Retina (tissue), 1 donor: ENCODE measurements at places on chromosomes 16 and 17.

DNA sequence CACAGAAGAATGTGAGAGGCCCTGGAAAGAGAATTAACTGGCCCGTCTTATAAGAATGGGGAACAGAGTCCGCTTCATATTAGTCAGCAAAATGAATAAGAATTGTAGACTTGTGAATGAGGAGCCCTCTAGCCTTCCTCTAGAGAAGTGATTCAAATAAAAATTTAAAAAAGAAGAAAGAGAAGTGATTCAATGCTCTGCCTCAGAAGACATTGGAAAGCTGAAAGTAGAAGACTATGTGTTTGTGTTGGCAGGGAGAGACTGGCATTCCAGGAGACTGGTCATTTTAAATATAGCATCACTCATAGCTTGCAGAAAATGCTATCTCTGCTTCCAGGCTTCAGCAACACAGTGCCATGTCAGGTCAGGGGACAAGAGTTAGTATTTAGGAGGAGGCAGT is 190.6 kb upstream of the HS3ST3A1 start:
- no peak for DNase-seq

DNA sequence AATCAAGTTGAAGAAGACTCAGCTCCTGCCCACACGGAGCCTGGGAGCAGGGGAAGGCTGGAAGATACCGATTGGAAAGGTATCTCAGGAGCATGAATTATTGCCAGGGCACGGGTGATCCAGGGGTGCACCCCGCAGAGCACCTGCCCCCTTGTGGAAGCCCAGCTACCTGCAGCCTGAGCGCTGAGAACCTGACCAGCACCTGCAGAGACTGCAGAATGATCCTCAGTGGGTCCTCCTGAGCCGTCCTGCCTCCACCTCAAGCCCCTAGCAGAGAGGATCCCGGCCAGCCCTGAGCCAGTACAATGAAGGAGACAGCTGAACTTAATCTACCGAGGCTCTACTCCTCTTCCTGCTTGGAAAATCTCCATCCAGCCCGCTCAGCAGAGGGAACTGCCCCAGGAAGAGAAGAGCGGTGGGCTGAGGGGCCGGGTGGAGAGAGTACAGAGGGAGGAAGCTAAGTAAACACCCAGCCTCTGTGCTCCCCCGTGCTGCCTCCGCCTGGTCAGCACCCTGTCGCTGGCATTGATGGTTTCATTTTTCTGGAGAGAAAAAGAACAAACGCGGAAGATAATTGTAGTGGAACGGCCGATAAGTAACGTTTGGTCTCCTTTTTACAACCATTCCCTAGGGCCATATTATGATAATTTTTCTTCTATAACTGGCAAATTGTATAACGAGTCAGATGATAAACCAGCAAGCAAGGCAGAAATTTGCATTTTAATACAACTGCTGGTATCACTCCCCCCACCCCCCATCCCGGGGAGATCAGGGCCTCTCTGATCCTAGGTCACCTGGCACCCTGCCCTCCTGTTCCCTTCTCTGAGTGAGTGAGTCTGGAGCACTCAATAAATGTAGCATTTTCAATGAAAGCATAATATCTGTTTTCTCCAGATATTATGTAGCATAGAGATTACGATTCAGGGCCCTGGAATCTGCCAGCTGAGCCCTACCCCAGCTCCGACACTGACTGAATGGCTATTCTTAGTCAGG is 204.5 kb upstream of the RPL38 start:
- DNase-seq, result peak; percentile 53

GRCh38 chr17:17304521-17304985 is 1.4 kb downstream of the NT5M start:
- DNase-seq, result no peak

- no peak for DNase-seq
Measured at GRCh38 chr17:7911116-7911515, 5.0 kb downstream of the RNF227 start.

DNA sequence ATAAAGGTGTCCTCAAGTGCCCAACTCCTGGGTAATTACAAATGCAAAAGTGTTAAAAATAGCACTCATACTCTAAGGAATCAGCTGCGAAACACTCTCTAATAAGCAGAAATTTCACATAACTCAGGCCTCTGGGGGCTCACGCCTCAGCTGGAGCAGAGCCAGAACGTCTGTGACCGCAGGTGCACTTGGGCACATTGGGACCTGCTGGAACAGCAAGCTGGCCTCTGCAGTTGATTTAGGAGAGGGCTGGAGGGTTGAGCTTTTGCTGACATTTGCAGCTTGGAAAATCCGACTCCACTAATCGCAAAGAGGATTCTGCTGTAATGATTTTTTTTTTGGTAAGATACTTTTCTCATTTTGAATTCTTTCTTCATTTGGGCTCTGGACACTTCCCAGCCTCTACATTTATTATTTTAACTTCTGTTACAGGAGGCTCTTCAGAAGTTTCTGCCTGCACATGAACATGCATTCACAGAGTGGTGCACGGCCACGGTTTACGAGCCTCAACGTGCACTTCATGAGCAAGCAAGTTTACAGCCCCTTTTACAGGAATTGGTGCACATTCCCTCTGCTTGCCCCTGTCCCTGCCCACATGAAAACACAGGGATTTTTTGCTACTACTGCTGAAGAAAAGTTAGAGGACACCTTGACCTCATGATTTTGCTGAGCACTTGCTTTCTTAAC is 4.1 kb upstream of the SNTB2 start:
- no peak for DNase-seq

- DNase-seq, result no peak
Measured at GRCh38 chr17:60610473-60610872, 10.5 kb downstream of the PPM1D start.

DNA sequence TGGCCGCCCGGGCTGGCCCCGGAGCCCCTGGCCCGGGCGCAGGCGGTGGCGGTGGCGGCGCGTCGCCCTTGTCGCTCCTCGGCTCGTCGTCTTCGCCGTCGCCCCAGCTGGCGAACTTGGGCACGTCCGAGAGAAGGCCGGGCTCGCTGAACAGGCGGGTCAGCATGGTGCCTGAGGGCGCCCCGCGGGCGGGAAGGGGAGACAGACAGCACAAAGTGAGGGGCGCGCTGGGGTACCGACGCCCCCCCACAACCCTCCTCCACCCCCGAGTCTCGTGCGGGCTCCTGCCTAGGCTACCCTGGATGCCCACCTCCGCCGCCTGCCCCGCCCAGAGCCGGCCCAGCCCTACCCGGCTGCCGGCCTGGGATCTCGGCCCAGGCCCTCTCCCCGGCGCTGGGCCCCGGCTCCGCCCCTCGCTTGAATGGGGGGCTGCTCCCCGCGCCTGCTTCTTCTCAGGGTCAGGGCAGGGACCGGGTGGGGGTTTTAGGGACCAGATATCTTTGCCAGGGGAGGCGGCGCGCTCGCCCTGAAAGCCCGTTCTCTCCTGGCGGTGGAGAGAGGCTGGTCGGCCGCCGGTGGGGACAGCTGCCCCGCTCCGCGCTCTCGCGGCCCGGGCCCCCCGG is 1.2 kb downstream of the NEUROD2 start:
- DNase-seq, result no peak

GRCh38 chr17:59897090-59897489 is 4.2 kb downstream of the RPS6KB1 start:
- DNase-seq, result no peak

- DNase-seq, result no peak
Measured at GRCh38 chr17:70813355-70813930, 644.1 kb downstream of the KCNJ2 start.

GRCh38 chr16:58426966-58427365 is 34.7 kb downstream of the GINS3 start:
- no peak for DNase-seq

DNA sequence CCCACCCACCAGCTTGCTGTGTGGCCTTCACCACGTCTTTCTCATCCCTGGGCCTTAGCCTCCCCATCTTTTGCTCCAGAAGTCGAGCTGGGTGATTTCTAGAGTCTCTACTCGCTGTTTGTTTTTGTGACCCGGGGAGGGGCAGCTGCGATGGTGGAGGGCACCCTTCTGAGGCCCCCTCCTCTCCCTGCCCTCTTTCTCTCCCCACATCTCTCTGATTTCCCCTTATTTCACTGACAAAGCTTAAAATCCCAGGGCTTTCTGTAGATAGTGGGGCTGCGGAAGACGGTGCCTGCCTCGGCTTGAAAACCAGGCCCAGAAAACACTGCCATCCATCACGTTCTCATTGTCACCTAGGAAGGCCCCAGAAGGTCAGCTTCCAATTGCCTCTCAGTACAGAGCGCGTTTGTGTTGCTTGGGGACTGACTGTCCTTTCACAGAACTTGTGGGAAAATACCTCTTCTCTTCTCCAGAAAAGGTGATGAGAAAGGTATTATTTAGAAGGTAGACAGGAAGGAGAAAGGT is 95.1 kb downstream of the NTN1 start:
- DNase-seq, result no peak

DNA sequence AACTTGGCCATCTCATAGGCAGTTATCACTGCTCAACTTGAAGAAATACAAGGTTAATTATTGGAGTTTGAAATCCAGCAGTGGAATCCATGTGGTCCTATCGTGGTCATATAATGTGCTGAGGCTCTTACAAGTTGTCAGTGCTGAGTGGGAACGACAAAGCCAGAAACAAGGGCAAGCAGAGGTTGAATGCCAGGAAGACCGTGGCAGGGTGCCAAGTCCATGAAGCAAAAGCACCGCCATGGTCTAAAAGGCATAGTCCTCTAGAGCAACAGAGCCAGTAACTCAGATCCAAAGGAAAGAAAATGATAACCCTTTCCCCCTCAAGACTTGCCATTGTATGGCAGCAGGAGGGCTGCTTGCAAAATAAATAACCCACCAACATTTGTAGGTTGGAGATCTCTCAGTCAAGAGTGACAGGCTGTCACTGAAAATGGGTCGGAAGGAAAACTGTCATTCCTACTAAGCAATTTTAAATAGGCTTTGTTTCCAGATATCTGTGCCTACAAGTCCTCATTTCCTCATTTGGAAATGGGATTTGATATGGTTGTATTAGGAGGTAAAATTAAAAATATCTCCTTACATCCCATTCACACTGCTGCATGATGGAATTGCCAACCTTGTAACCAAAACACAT is 36.4 kb upstream of the HSBP1 start:
- DNase-seq, result no peak

- no peak for DNase-seq
Measured at GRCh38 chr16:63577891-63578290, 1541.7 kb upstream of the CDH8 start.

- DNase-seq, result no peak
Measured at GRCh38 chr16:66507731-66508239, 42.1 kb downstream of the TK2 start.

- no peak for DNase-seq
Measured at GRCh38 chr16:47725188-47725695, 264.1 kb downstream of the PHKB start.

DNA sequence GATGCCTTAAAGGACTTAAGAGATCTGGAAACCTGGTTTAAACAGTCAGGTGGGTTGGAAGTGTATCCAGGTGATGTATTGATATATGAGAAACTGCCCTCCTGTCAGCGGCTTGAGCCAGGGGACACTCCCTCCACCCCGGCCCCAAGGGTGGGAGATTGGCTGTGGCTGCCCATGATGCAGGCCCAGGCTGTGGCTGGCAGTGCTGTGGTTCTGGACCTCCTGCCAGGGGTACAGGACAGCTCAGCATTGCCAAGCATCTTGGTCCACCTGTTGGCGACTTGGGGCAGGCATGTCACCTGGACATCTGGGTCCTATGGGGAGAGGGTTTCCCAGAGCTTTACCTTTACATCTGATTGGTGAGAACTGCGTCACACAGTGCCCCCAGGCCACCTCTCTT is 201.0 kb downstream of the SPECC1 start:
- DNase-seq, result no peak

DNA sequence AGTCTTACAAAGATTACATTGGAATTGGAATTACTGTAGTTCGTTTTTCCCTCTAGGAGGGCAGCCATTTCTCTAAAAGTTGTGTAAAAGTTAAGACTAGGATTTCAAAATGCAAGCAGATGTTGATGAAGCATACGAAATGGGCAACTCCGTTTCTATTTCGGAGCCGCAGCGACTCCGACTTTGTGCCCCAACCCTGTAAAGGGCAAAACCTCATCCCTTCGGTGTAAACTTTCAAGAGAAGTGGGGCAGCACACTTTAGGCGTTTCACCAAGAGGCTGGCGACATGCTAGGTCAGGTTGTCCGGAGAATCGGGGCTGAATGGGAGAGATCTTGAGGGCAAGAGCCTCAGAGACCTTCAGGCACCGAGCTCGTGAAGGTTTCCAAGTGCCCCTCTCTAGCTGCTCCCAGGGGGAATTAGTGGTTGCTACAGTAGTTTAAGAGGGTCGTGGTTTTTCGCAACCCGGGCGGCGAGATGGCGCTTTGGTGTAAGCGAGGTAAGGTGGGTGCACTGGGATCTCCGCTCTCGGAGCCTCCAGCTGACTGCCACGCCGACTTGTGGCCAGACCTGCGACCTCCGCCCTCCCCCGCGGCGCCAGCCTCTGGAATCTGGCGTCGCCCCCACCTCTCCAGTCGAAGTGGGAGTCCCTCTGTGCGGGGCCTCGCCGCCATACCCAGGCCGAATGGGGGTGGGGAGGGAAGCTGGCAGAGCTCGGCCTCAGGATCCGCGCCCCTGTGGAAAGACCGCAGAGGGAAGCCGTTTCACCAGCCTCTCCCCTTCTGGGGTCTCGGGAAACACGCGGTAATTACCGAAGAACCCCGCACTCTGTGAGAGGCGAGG is 1.0 kb upstream of the HEXIM2 start:
- DNase-seq, result no peak

- no peak for DNase-seq
Measured at GRCh38 chr17:42313773-42314566, 25.7 kb downstream of the STAT5A start.

DNA sequence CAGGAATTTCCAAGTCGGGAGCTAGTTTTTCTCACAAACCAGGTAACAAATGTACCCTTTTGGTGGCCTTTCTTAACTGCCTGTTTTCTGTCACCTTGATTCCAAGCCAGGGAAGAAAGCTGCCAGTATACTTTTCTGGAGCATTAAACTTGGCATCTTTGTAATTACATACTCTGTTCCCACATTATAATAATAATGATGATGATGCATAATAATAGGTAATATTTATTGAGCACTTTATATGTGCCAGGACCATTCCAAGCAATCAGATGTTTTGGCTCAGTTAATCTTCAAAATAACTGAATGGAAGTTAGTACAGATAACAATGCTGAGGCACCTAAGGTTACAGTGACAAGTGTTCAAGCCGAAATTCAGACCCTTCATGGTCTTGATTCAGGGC is 11.1 kb upstream of the PSMC5 start:
- DNase-seq, result no peak

DNA sequence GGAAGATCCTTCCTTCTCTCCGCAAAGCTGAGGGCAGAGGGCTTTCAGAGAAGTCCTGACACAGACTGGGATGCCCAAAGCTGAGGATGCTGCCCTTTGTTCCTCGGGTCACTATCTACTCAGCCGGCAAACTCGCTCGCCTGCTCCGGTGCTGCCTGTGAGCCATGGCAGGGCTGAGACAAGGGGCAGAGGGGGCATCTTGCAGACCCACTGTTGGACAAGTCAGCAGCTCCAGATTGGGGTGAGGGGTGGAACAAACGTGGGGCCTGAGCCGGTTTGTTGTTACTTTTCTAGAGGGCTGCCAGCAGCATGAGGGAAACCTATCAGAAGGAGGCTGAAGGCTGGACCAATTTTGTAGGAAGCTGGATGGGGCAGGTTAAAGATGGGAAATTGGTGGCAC is 47.1 kb upstream of the PIK3R6 start:
- no peak for DNase-seq
